ENCODE measurements at places on chromosomes 1 and 21.

- DNase-seq: no peak
Measured at GRCh38 chr1:169796274-169796810, 1.6 kb upstream of the METTL18 start.

DNA sequence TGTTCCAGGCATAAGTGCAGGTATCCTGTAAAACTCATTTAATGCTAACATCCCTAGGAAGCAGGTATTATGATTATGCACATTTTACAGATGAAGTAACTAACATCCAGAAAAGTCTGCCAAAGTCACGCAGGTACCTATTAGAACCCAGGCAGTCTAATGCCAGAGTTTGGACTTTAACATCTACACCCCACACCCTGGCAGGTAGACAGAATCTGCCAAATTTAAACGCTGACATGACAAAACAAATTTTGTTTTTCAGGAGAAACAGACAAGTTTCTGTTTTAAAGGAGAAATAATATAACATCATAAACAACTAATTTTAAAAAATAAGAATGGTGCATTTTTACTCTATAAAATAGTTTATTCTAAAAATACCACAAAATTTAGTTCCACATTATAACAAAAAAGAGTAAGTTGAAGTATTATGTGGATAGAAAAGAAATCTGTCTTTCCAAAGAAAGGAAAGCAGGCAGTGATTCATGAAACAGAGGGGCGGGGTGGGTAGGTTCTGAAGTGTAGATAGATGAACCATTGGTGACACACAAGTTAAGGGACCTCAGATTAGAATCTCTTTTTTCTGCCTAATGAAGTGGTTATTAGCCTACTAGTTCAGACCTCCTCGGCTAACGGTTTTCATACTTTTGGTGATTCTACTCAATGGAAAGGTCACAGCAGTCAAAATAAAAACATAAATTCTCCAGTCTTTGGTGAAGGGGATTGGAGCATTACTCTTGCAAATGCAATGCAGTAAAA, 1.7 kb downstream of the ASPM start:
- no peak for DNase-seq

DNA sequence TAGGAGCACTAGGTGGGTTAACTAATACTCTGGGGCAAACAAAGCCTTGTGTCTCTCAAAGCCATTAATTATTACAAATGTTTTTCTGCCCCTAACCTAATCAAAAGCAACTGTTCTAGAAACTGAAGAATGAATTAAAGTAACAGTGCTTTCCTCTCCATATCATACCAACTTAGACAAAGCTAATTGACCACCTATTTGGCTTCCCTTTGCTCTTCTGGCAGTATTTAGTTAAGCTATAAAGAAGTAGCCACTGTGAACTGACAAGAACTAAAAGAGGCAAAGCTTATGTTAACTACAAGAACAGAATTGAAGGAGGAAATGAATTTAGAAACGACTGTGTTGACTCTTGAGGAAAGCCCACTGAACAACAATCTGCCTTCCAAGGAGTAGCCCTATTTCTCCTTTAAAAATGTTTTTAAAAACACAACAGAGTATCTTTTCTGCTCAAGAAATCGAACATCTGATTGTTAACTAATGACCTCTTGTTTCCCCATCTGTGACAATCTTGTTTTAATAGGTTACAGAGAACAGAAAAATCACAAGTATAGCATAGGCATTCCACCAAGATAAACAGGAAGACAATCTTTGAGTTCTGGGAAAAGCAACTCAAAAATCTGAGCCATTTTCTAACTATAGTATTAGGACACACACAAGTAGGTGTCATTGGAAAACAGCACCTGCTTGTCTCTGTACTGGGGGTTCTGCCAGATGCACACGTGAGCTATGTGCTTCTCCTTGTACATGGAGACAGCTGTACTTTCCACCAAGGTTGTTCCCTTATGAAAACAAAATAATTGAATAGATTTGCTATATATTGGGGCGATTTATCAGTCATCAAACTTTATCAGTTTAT, 3.1 kb upstream of the EGLN1 start:
- no peak for DNase-seq

DNA sequence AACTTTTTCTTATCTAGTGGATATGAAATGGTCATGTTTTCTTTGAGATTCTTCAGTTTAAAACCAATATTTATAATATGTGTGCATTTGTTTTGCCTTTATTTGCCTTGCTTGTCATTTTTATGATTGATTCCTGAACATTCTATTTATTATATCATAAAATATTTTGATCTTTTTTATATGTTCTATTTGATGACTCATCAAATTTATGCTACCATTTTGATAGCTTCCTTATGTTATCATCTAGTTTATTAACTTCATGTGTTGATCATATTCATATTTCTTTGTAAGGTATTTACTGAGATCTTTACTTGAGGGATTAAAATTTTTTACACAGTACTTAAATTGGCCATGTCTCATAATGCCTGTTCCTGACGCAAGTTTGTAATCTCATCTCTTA, 1650.0 kb downstream of the AMY1C start:
- DNase-seq: no peak

DNA sequence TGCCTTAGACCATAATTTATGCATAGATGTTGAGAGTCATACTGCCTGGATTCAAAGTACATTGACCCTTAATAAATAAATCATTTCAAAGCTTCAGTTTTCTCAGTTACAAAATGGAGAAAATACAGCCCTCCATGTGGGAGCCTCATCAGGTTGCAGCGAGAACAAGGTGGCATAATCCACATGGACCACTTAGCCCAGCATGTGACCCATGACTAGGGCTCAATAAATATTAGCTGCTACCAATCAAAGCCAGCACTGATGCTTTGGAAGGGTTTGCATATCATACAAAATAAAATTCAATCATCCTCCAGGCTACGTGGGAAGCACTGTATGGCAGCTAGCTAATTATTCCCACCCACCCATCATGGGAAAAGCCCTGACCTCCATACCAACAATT, 33.5 kb upstream of the RGS7 start:
- no peak for DNase-seq

DNA sequence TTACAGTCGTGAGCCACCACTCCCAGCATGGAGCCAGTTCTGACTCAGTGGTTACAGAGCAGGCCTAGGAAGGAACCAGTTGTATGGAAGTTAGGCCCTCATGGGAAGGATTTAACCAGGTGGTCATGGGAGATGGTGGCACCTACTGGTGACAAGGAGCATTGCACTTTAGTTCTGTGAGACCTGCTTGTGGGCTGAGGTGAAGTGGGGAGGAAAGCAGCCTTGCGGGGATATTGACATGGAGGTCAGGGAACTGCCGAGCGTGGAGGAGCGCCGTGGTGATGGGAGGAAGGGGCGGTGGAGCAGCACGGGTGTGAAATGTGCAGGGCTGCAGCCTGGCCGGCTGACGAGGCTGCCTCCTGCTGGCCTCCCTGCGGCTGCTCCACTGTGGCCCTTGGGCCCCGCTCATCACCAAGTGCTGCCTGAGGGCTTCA, 100.4 kb downstream of the GALNT2 start:
- peak; percentile 33 for DNase-seq

GRCh38 chr1:202673531-202673930, 36.7 kb downstream of the SYT2 start:
- no peak for DNase-seq

DNA sequence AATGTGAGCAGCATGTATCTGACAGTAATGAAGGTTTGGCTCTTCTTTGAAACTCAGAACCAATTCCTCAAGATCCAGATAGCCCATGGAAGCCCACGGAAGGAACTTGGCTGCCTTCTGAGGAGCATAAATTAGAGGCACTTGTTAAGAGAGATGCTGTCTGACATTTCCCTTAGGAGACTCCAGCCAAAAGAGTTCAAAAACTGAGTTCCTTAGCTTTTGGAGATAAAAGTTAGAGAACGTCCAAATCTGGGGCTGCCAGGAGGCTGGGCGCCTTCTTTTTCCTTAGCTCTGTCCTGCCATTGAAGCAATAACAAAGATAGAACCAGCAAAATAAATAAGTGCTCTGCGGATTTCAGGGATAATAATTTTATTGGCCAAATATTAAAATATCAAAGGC, 439.6 kb upstream of the USP24 start:
- no peak for DNase-seq

- no peak for DNase-seq
Measured at GRCh38 chr1:156497078-156497742, 3.4 kb downstream of the MEF2D start.

DNA sequence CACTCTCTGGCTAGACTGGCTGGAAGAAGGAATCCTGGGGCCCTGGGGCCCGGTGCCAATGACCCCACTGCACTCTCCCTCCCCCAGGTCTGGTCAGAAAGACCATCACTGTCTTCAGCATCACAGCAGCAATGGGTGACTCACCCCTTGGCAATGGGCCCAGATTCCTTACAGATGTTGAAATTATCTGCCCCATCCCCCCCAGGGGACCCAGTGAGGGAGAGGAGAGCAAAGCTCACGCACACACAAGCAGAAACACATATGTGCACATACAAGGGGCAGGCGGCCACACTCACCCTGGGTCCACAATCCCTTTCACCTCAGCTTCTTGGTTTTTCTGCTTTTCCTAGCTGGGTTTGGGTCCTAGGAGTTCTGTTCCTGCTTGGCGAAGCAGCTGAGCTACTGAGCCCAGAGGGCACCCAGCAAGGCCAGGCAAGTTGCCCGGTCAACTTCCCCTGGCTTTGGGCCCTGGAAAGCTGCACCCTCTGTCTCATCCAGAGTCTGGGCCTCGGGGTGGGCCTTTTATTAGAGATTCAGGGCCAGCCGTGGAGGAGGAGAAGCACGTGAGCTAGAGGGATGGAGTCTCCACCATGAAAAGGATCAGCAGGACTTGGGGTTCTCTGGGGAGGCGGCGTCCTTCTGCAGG, 2.6 kb downstream of the COL16A1 start:
- no peak for DNase-seq

DNA sequence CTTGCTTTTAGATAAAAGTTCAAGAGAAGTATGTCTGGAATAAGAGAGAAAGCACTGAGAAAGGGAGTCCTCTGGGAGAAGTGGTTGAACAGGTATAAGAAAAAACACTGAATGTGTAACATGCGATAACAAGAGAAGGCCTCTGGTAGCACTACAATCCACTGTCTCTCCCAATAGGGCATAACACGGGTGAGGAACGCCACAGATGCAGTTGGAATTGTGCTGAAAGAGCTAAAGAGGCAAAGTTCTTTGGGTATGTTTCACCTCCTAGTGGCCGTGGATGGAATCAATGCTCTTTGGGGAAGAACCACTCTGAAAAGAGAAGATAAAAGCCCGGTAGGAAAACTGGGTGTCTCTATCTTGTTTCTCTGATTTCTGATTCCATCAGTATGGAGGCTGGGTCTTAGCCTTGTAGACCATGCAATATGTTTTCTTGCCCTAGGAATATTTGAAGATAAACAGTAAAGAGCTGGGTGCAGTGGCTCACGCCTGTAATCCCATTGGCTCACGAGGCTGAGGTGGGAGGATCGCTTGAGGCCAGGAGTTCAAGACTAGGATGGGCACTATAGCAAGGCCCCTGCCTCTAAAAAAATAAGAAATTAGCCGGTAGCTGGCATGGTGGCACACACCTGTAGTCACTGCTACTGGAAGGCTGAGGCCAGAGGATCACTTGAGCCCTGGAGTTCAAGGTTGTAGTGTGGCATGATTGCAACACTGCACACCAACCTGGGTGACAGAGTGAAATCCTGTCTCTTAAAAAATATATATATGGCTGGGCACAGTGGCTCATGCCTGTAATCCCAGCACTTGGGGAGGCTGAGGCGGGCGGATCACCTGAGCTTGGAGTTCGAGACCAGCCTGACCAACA, 40.4 kb downstream of the DAP3 start:
- DNase-seq: peak; percentile 37

GRCh38 chr1:108158893-108159453, 41.2 kb downstream of the SLC25A24 start:
- no peak for DNase-seq

DNA sequence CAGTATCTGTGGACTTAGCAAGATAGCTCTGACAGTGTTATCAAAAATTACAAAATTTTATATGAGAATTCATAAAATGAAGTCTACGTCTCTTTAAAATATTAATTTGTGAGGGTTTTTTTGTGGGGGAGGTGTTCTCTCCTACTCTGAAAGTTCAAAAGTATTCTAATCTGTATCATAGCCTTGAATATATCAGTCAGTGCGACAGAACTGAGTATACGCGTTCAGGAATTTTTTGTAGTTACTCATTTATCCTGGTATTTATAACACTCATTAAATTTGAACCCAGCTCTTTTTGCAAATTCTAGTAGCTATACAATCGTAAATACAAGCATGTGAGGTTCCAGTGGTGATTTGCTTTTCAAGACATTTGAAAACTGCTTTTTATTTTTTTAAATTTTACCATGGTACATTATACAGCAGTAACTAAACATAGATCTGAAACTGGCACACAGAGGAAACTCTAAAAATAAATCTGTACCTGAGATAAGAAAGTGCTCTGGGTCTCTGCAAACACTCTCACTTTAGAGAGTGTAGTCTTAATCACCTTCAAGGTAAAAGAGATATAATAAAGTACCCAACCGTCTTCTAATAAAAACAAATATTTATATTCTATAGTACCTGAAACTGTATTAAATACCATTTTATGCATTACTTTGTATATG, 178.4 kb upstream of the ADAMTS5 start:
- DNase-seq: no peak

DNA sequence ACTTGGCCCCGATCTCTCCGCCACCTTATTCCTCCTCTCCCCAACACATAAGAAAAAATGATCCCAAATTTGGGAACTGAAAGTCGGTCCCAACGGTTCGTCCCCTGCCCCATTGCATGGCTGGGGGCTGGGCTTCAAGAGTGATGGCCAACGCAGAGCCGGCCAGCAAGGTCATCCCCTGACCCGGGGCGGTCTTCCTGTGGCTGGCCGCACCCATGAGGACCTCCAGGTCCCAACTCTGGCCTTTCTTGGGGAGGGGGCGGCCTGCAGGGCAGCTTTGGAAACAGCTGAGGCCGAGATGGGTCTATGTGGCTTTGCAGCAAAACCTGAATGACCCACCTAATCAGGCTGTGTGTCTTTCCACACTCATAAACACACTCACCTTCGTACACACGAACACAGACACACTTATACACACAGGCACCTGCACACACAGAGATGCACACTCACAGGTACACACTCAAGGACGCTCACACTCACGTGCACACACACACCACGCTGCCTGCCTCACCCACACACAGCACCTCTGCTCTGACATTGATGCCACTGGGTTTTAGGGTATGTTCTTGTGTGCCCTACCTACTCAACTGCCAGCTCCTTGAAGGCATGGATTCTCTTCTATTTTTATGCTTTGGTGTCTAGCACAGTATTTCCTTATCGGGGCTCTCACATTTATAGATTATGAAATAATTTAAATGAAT, 562 bp downstream of the DYNLT5 start:
- DNase-seq: no peak

DNA sequence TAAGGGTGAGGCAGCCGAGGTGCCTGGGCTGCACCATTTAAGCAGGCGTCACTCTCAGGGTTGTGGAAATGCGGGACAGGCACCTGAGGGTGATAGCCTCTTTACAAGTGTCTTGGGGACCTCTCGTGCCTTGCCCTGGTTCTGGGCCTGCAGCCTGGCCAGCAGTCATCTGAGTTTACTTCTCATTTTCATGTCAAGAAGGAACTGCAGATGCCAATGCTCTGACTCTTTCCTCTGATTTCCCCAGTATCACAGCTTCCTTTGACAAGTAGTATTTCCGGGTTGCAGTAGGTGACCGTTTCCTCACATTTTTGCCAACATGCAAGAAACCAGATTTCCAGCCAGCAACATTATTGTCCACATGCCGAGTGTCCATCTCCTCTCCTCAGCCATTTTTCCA, 286.9 kb downstream of the DISC1 start:
- no peak for DNase-seq

GRCh38 chr1:25246600-25247023, 642 bp downstream of the RSRP1 start:
- no peak for DNase-seq

GRCh38 chr1:172663732-172664131, 4.8 kb downstream of the FASLG start:
- no peak for DNase-seq

- DNase-seq: no peak
Measured at GRCh38 chr1:153742411-153743142, 14.7 kb downstream of the INTS3 start.
